ENCODE measurements at places on chromosomes 12 and 14. TPM values are rescaled to one million over a fixed set of nuclear protein-coding genes. Genes with fewer than 3 reads are reported as not detected.

GRCh38 chr12:126083926-126084325 is 1018.7 kb downstream of the AACS start:
- no peak for DNase-seq

- no peak for DNase-seq
Observed at GRCh38 chr12:99386907-99387306, 260.6 kb upstream of the GARIN6 start.

- no peak for DNase-seq
Observed at GRCh38 chr12:123105211-123105826, 45.6 kb downstream of the PITPNM2 start.

DNA sequence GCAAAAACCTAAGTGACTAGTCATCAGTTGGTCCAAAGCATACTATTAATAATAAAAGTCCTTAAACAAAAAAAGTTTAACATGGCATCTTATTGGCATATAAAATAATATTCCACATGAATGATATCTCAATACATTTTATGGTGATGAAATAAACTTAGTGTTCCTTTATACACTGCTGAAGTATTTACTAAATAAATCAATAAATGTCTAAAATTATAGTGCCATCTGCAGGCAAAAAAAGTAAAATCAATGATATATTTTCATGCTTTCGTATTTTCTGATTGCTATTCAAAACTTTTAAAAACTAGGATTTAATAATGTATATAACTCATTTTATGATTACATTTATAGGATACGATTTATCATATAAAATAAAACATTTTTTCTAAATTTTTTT is 30.5 kb downstream of the PUS7L start:
- no peak for DNase-seq

DNA sequence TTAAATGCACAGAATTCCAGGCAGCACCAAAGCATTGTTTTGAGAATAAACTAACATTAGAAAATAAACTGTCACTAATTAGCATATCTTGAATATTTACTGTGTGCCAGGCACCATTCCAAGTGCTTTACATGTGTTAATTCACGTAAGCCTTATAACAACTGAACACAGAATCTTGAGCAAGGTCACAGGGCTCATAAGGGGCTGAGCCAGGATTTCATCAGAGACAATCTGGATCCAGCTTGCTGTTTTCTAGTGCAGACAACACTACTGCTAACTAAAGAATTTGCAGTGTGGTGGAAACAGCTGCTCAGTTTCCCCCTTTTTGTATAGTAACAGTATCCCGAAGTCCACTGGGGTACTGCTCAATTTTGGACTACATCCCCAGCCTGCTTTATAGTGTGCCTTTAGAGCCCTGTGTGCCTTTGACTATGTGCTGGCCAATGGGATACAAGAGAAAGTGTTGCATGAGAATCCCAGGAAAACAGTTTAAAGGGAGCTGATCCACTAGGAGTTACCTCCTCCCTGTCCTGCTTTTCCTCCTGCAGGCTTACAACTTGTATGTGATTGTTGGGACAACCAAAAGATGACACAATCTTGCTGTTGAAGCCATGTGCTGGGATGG is 36.0 kb upstream of the RMST start:
- DNase-seq, result no peak

The RPGRIP1 gene
- total RNA-seq, result not detected
